GM23248 (cell line): ENCODE measurements at places on chromosomes 3 and 15. TPM values are rescaled to one million over a fixed set of nuclear protein-coding genes. Genes with fewer than 3 reads are reported as not detected.

DUOXA2 gene
- total RNA-seq = not detected in 2 replicates

SNTN gene
- total RNA-seq = not detected in 2 replicates

TGM4 gene
- not detected in 2 replicates for total RNA-seq

FOXB1 gene
- not detected in 2 replicates for total RNA-seq

SH3BP5 gene
- 39.2 and 69.2 TPM in 2 replicates for total RNA-seq

CCDC14 gene
- total RNA-seq = 39.0 and 49.3 TPM in 2 replicates

CCDC9B gene
- total RNA-seq = 16.9 and 19.6 TPM in 2 replicates

NMB gene
- total RNA-seq = 7.7 and 14.0 TPM in 2 replicates

HIGD2B gene
- not detected in 2 replicates for total RNA-seq

GRCh38 chr3:194339840-194340239 lies 11.3 kb downstream of the CPN2 start:
- no peak for DNase-seq

GRCh38 chr15:71809346-71809745 lies 1.0 kb upstream of the NR2E3 start:
- DNase-seq = no peak

DNA sequence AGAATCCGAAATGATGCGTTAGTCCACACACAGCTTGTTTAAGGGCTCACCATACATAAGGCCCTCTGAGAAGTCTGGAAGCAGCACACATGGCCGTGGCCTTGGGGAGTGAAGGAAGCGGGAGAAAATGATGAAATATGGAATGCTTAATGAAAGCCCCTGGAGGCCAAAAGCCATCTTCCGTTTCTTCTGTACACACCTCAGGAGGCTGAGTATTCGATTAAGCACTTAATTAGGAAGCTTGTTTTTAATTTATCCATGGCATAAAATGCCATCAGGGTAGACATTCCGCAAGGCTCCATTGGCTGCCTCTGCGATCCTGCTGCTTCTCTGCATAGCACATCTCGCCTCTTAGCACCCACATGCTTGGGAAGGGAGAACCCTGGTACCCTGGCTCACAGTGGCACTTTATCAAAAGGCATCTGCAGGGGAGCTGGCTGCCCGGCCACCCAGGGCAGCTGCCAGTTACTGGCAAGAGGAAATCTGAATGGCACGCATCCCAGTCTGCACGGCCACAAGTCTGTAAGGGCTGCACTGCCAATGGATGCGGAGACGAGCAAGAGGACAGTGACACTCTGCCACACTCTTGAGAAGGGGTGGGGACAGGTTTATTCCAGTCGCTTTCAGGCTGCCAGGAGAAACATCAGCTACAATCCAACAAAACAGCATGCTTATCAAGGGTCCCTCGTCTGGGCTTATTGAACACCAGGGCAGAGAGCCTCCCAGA lies 356.2 kb downstream of the OCA2 start:
- DNase-seq = no peak

GRCh38 chr15:46921891-46922290 lies 795.4 kb upstream of the SEMA6D start:
- DNase-seq = no peak

GRCh38 chr3:139062918-139063317 lies 18.2 kb upstream of the PRR23C start:
- no peak for DNase-seq

DNA sequence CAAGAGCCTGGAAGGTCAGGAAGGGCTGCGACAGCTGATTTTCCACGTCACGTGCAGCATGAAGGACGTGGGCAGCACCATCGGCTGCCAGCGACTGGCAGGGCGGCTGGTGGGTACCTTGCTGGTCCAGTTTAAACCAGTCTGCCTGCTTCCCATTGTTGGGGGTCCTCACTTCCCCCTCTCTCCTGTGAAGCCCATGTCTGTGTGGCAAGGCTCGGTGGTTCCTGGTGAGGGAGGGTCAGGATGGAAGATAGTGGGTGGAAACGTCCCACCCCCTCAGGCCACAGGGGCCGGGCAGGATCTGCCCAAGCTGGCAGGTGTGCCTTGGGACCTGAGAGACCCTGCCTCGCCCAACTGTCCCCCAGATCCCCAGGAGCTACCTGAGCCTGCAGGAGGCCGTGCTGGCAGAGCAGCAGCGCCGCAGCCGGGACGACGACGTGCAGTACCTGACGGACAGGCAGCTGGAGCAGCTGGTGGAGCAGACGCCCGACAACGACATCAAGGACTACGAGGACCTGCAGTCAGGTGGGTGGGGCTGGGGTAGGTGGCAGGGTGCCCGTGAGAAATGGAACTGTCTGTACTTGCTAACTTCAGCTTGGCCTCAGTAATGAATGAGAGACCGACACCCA lies 108.2 kb downstream of the LRRK1 start:
- DNase-seq = no peak

GRCh38 chr3:291646-292436 lies 95.3 kb downstream of the CHL1 start:
- no peak for DNase-seq

- DNase-seq = no peak
Measured at GRCh38 chr3:154217671-154218070, 96.5 kb downstream of the ARHGEF26 start.

GRCh38 chr15:51939216-51939615 lies 32.4 kb downstream of the LEO1 start:
- DNase-seq = no peak

DNA sequence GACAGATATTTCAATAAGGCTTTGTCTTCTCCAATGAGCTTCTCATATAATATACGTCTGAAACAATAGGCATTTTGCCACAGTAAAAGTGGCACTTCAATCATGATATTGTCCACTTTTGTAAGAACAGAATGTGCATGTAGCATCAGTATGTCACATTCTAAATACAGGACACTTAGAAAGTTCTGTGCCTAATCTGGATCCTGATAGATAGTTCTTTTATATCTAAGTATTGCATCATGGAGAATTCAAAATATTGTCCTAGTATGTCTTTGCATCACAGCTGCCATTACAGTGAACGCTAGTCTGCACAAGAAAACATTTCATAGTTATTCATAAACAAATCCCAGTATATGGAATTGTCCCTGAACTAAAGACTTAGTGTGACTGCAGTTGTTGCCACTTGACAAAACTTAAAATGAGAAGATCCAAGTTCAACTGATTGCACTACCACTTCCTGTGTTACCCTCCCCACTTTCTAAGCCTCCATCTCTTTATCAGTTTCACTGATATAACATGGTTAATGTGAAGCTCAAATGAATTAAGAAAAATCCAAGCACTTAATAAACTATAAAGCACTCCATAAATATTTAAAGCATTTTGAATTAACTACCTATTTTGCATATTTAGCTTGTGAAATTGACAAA lies 19.6 kb downstream of the LRRFIP2 start:
- no peak for DNase-seq

- DNase-seq = no peak
Measured at GRCh38 chr3:21330293-21330692, 420.7 kb downstream of the ZNF385D start.

- no peak for DNase-seq
Measured at GRCh38 chr15:59537403-59537802, 74.2 kb upstream of the GCNT3 start.

DNA sequence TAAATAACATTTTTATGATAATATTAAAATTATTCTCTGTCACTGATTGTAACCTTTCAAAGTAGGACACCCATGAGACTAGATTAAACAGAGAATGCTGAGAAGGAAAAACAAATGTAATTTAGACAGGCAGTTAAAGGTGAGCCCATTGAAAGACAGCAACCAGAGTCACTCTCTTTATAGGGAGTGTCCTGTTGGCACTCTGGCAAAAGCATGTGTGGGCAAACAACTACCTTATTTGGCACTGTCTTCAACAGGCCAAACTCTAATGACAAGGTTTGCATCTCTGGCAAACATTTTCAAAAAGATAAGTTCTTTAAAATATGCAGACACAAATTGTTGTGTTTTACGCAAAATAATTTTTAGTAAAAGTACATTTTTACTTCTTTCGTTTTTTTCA lies 29.8 kb downstream of the NFKBIZ start:
- no peak for DNase-seq

GRCh38 chr3:28347374-28348264 lies 902 bp upstream of the ZCWPW2 start:
- peak; percentile 76 for DNase-seq

GRCh38 chr3:124620600-124621063 lies 109.6 kb upstream of the UMPS start:
- peak; percentile 6 for DNase-seq

- peak; percentile 13 for DNase-seq
Measured at GRCh38 chr3:141288336-141288990, 56.8 kb downstream of the PXYLP1 start.

GRCh38 chr3:19190126-19190525 lies 41.8 kb downstream of the KCNH8 start:
- no peak for DNase-seq

GRCh38 chr3:179324270-179324754 lies 1.5 kb downstream of the ZNF639 start:
- peak; percentile 81 for DNase-seq

- DNase-seq = peak; percentile 28
Measured at GRCh38 chr3:10702961-10703740, 112.9 kb upstream of the SLC6A11 start.

DNA sequence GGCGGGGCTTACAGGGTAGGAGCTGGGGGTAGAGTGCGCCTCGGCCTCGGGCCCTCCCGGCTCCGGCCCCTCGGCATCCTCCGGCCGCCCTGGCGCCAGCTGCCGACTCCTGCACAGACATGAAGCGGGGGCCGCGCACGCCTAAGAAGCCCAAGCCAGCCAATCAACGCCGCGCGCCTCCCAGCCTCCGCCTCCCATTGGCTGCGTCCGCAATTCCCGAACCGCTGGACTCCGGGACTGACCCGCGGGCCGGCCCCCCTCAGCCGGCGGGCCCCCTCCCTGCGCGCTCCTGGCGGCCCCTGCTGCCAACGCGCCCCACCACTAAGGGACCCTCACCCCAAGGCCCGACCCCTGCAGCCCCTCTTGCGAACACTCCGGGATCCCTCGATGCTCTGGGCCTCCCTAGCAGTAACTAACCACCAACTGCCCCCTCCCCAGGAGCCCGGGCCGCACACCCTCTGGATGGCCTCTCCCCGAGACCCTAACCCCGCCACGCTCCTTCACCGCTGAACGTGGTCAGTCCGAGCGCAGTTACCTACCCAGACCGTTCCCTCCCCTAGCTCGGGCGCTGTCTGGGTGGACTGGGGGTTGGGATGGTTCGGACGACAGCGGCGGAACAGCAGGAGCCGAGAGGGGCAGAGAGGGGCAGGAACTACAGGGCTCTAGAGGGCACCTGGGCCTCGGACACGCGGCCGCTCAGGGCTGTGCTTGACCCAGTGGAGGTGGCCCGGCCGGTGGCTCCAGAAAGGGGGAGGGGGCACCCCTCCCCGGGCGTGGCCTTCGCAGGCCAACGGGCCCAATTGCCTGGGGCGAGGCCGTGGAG lies 5.0 kb downstream of the GATA2 start:
- peak; percentile 99 for DNase-seq

GRCh38 chr3:113804661-113805060 lies 33.9 kb upstream of the GRAMD1C start:
- DNase-seq = no peak

DNA sequence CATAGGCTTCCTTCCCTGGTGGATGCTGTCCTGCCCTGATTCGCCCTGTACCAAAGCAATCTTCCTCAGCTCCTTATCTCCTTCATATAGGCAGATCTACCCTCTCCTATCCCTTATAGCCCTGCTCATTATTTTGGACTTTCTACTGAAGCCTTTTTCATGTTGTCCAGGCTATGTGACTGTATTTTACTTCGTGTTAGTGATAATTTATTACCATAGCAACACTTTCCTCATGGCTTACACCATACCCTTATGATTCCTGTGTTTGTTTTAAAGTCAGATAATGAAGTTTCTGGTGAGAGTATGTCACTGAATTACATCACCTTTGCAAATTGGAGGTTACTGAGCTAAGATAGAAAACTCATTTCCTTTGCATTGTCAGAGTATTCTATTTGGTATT lies 352.6 kb downstream of the NLGN1 start:
- DNase-seq = peak; percentile 75

DNA sequence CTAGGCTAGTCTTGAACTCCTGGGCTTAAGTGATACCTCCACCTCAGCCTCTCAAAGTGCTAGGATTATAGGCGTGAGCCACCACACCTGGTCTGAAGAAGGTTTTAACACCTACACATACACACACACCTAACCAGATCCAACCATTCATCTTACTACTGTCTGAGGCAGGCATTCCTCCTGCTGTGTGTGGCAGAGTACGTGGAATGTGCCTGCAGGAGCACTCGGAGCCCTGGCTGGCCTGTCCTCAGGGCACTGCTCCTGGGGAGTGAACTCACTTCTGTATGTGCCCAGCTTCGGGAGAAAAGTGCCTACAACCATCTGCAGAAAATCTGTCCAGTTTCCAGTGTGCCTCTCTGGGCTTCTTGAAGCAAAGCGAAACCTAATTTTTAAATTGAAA lies 58.2 kb upstream of the LIMD1 start:
- DNase-seq = no peak

GRCh38 chr15:48802867-48803266 lies 8.0 kb downstream of the CEP152 start:
- DNase-seq = peak; percentile 96

DNA sequence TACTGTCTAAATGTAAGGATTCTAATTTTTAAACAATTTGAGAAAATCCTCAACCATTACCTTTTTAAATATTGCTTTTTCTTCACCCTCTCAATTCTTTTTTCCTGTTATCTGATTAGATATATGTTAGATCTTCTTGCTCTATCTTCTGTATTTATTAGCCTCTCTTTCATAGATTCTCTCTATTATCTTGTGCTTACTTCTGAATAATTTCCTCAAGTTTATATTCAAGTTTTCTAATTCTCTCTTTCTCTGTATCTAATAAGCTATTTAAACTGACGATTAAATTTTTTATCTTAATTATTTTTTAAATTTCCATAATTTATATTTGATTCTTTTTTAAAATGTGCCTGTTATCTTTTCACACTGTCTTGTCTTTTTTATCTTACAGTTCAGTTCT lies 10.6 kb upstream of the MECOM start:
- DNase-seq = no peak

GRCh38 chr15:57572468-57572867 lies 19.2 kb upstream of the MYZAP start:
- peak; percentile 55 for DNase-seq

DNA sequence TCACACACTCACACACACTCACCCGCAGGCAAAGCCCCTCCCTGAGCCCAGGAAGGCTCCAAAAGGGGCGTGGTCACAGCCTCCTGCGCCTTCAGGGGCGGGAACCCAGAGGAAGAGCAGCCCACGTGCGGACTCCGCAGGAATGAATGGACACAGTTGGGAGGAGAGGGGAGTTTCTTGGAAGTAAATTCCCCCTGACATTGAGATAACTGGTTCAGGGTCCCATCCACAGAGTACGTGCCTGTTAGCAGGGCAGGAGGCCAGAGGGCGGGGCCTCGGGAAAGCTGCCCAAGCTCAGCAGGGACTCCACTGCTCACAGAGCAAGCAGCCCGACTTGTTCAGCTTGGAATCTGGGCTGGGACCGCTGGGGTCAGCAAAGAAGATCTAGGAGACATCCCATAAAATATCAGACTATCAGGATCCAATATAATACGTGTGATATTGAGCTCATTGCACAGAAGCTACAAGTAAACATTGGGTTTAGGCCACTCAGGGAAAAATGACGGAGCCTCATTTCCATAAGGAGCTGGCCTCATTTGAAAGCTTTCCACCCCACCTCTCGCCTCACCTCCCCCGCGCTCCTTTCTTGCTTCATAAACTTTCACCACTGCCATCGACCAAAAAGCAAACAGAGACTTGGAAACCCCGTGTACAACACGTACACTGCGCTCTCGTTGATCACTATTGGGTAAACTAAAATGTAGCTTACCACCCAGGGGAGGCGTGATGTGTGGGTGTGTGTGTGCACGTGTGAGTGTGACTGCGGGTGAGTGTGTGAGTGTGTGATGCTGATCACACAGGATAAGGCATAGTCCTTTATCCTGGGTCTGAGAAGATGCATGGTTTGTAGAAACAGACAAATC lies 36.0 kb downstream of the TM2D3 start:
- peak; percentile 93 for DNase-seq
